ENCODE measurements at places on chromosomes 6 and 20.
A peak's percentile ranks its signal among the peaks of the same experiment; 100 is the strongest.

DNA sequence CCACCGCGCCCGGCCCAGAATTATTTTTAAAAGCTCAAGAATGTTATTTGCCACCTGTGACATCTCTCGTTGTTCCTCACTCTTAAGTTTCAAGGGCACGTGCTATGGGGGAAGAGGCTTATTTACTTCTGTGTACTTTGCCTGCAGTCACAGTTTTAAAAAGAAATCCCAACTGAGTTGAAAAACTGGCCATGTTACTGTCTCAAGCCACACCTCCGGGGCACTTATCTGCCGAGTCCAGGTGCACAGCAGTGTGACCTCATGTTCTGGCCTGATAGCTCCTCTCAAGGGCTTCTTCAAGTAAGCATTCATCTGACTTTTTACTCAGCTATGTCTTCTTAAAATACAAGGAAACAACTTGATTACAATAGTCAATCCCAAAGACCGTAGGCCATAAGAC, 34.5 kb downstream of the SHLD1 start:
- peak; percentile 68 for DNase-seq

GRCh38 chr20:43032459-43032858, 157.2 kb downstream of the PTPRT start:
- no peak for DNase-seq

- no peak for DNase-seq
Measured at GRCh38 chr6:132482581-132482980, 30.3 kb downstream of the STX7 start.

- DNase-seq: peak; percentile 23
Measured at GRCh38 chr6:37373822-37374471, 20.2 kb downstream of the RNF8 start.

DNA sequence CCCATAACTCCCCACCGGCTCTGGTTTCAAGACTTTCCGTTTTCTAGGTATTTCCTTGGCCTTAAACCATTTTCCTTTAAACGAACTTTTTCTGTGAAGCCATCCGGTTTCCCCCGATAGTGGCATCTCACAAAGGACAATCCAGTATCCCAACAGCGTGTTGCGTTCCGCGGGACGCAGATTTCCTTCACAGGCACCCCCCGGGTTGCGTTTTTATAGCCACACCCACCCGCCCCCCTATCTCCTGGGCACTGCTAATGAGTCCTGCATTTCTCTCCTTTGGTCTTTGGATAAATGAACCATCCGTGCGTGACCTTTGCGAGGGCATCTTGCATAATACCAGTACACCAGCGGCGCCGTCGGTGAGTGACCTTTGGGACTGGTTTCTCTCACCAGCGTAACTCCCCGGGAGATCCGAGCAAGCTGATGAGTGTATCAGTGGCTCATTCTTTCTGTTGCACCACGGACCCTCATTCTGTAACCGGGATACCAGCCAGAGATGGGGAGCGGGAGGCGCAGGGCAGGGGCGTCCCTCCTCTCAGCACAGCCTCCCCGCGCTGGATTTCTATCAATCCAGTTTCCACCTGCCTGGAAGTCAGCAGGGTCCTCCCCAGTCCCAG, 586 bp upstream of the NQO2 start:
- peak; percentile 93 for DNase-seq

- peak; percentile 69 for DNase-seq
Measured at GRCh38 chr6:34462551-34462971, 3.3 kb upstream of the PACSIN1 start.

GRCh38 chr20:54606380-54606779, 131.0 kb downstream of the DOK5 start:
- DNase-seq: no peak

DNA sequence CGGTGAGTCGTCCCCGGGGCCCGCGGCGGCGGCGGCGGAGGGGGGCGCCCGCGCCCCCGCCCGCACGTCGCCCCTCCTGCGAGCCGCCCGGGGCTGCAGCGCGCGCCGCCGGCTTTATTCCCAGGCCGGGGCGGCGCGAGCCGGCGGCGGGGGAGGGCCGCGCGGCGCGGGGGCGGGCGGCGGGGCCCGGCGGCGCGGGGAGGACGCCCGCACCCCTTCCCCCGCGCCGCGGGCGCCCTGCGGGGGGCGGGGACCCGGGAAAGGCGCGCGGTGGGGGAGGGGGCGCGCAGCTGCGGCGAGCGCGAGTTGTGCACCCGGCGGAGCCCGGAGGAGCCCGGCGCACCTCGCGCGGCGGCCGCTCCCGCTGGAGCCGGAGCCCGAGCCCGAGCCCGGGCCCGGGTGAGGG, 646 bp downstream of the HMGA1 start:
- peak; percentile 63 for DNase-seq

- no peak for DNase-seq
Measured at GRCh38 chr6:151704383-151704782, 103.1 kb upstream of the ESR1 start.

DNA sequence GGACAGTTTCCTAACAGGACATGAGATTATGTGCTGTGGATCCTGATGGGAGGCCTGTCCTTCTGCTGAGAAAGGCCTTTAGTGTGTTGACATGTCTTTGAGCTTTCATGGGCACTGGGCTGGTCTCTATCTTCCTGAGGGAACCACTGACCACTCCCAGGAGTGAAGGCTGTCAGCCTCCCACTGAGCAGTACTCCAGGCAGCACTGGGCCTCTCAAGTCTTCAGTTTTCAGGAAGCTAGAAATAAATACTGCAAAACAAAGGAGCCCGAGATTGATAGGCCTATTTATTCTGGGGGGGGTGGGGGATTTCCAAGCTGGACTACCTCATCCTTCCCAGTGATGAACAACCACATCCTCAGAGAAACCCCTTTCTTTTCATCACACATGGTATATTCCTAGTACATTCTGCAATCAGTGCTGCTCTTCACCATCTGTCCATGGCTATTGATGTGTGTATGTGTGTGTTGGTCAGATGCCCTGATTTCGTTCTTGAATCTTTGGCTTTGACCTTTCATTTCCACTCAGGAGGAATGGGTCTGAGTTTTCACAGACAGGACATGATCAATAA, 180.9 kb upstream of the SPTLC3 start:
- no peak for DNase-seq

- peak; percentile 72 for DNase-seq
Measured at GRCh38 chr6:125888989-125889656, 67.4 kb upstream of the HINT3 start.

DNA sequence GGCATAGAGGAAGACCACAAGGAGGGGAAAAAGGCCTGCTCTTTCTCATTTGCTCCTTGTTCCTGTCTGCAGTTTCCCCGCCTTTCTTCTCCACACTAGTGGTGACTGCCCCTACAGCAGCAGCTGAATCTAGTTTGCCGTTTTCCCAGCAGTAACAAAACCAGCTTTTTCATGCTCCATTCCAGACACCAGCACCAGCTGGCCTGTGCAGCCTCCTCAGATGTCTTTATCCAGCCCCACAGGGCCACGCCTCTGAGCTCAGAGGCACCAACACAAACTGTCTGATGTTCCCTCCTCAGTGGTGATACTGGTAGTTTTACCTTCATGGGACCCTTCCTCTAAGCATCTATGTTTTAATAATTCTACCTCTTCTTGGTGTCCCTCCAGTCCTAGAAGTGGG, 70.4 kb upstream of the SLC24A3 start:
- no peak for DNase-seq

GRCh38 chr6:87161299-87161698, 5.9 kb downstream of the ZNF292 start:
- no peak for DNase-seq

- no peak for DNase-seq
Measured at GRCh38 chr6:14079433-14079832, 38.1 kb upstream of the CD83 start.

DNA sequence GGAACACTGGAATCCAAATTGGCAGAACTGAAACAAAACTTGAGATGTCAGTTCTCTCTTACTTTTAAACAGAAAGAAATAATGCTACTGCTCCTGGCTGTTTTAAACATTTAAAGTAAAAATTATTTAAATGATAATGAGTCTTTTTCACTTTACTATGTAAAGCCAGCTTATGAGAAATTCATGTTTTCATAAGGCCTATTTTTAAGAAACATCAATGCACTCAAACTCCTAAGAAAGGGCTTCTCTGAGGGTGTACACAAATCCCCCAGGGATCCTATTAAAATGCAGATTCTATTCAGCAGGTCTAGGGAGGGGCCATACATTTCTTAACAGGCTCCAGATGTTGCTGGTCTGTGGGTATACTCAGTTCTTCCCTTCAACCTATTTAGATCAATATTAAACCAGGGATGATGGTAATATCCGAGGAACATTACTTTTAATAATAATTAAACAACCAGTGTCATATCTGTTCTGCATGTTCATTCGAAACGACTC, 2.3 kb downstream of the FERMT1 start:
- no peak for DNase-seq

- no peak for DNase-seq
Measured at GRCh38 chr20:45292343-45292742, 14.3 kb upstream of the RBPJL start.

- no peak for DNase-seq
Measured at GRCh38 chr6:6007366-6008088, 802 bp upstream of the NRN1 start.

- DNase-seq: no peak
Measured at GRCh38 chr20:54648421-54649142, 173.2 kb downstream of the DOK5 start.

DNA sequence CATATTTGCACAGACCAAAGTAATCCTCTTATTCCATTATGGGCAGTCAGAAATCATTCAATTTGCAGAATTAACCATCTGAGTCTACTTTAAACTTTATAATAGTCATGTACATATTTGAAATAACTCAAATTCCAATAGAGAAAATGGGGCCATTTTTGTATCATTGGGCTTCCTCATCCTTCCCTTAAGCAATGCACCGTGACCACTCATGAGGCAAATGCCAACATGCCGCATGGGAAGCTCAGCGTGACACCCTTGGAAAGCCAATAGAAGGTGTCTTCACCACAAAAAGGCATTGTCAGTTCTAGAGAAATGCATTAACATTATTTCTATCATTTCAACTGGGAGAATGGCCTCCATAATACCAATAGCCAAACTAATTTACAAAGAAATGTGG, 38.5 kb downstream of the SIM1 start:
- DNase-seq: no peak

- no peak for DNase-seq
Measured at GRCh38 chr6:44415449-44415848, 27.9 kb downstream of the CDC5L start.

DNA sequence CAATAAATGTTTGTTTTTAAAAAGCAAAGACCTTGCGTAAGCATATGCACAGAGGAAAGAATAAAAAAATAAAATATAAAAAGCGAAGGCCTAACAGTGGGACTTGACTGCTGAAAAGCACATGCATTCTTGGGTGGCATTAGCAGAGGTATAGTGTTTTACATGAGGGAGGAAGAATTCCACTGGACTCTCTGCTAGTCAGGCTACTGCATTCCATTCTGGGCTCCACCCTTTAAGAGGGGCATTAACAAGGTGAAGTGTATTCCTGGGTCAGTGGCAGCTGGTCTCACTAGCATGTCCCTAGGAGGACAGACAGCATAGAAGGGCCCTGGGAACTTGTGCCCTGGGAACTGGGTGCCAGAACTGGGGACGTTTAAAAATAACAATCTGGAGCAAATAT, 134.1 kb downstream of the SOBP start:
- no peak for DNase-seq

Measured in OCI-M1 (cell line).